ENCODE measurements at places on chromosomes 16 and 17.

GRCh38 chr17:57971572-57971971, 16.4 kb upstream of the CUEDC1 start:
- no peak for DNase-seq

GRCh38 chr17:17468217-17469010, 8.4 kb upstream of the MED9 start:
- no peak for DNase-seq

- no peak for DNase-seq
These were observed 8.6 kb downstream of the CMC2 start for GRCh38 chr16:80997964-80998620.

DNA sequence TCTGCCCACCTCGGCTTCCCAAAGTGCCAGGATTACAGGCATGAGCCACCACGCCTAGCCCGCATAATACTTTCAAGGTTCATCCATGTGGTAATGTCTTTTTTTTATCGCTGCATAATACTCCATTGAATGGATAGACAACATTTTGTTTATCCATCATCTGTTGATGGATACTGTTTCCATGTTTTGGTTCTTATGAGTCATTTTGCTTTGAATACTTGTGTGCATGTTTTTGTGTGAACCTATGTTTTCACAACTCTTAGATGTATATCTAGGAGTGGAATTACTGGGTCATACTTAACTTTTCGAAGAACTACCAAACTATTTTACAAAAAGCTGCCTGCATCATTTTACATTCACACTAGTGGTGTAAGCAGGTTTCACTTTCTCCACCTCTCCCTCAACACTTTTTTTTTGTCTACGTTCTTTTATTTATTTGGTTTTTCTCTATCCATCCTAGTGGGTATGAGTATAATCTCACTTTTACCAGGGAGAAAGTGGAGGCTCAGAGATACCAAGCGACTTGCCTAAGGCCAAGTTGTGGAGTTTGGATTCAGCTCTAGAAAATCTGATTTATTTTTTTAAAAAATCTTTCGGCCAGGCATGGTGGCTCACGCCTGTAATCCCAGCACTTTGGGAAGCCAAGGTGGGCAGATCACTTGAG, 151.2 kb downstream of the CMIP start:
- DNase-seq: no peak

- no peak for DNase-seq
These were observed 54.8 kb downstream of the PLXDC1 start for GRCh38 chr17:39096508-39097149.

DNA sequence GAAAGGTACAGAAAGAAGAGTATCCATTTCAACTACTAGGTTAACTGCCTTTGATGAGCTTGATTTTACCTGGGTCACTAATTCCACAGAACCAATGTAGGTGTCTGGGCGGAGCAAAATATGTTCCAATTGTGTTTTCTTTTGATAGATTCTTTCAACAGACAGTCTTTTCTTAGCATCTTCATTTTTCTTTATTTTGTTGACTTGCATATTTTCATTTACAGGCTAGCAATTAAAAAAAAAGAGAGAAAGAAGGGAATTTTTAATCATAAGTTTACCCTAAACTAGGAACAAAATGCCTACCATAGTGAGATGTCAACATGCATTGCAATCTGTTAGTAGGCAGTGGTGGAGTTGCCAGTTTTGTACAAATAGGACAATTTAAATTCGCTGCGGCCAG, 1.0 kb downstream of the TOP2A start:
- DNase-seq: no peak
